HTR-8/SVneo (cell line): ENCODE measurements at places on chromosomes 5 and 9.

GRCh38 chr5:154174091-154174490 is 16.4 kb upstream of the GALNT10 start:
- no peak for DNase-seq

DNA sequence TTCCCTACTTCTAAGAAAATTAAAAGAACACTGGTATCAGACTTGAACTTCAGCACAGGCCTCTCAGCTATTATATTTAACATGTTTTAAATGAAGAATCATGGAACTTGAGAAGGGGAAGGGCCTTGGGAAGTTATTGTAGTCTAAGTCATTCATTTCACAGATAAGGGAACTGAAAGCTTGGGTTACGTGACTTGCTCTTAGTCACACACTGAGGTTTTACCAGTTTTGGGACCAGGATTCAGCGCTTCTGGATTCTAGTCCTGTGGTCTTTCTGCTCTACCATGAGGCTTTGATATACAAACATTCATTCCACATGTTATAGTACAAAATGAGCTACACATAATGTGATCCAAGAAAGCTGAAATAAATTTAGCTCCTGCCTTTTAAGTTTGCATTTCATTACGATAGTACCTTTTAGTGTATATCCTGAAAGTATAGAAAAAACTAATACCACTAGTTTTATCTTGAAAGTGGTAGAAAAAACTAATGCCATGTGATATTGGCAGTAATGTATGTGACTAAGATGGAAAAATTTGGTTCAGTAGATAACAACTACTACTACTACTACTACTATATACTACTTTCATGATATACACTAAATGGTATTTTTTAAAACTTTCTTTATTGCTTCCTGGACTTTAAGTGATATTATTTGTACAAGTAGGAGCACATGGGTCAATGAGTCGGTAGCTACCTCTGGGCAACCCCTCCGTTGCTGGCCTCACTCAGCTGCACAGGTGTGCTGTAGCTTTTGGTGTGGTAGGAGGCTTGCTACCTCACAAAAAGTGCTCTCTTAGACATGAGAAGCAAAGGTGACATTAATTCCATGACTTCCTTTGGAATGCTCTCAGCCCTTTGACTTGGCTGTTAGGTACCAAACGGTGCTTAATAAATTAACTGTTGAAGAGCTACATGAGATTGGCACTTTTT is 40.7 kb downstream of the F2RL2 start:
- DNase-seq: no peak

DNA sequence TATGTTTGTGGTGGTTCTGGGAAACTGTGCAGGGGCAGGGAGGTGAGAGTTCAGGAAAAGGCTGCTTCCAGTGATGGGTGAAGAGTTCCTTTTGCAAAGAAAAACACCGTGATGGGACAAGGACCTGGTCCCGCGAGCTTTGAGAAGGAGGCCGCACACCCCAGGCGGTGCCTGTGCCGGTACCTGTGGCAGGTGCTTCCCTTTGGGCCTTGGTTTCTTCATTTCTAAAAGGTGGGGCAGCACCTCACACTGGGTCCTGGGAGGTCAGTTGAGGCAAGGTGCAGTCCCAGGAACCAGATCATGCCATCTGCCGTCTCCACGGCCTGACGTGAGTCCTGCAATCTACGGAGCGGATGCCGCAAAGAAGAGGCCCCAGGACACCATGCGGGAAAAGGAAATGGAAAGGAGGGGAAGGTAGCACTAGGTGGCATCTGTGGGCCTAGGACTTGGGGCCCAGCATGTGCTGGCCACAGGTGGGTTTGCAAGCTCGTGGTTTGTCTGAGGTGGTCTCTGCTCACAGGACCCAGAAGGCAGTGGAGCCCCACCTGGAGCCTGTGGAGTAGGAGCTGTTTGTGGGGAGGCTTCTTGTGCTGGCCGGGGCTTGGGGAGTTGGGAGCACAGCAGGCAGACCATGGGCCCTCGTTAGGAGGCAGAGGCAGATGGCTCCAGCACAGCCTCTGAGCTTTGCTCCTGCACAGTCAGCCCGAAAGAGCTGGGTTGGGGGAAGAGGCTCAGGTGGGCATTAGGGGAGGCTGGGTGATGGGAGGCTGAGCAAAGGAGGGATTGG is 131.6 kb downstream of the CACNA1B start:
- no peak for DNase-seq

DNA sequence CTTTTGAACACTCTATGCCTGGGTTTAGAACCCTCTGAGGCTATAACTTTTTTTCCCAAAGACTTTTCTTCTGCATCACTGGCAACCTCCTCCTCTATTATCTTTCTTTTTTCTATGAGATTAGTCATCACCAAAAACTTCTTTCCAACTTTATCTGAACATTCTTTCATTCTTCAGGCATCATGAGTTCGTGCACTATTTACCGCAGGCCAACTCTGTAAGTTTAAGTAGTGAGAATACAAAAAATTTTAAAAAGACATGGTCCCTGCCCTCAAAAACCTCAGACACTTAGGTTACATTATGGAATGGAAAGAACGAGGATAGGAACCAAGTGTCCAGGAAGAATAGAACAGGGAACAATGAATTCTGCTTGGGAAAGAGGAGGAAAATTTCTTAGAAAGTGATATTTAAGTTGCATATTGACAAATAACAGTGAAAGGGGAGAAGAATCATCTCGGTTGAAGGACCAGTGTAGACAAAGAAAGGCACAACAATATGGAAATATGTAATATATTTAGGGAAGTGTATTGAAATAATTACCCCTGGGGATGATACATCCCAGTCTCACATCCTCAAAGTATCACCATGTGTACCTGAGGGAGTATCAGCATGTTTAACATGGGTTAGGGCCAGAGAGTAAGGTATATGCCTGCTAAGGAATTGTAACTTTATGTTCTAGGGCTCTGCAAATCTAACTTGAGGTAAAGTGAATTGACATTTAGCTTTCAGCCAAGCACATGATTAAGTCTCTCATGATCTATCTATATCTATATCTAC is 196.5 kb upstream of the NREP start:
- no peak for DNase-seq

- no peak for DNase-seq
These were observed 1875.9 kb upstream of the CDH9 start for GRCh38 chr5:28914297-28914696.

DNA sequence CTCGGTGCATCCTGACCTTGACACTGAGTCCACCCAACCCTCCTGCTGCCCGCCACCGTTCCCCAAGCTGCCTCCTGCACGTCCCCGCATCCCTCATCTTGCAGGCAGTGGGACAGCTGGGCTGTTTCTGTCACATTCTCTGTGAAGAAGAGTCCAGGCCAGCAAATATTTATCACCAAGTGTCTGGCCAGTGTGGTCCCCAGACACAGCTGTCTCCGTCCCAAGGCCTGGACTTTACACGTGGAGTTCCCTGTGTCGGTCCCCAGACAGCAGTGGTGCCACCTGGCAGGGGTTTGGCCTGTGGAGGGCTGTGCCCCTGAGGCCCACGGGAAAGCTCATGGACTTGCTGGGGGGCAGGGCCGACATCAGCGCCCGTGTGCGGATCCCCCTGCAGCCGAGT is 9.2 kb upstream of the SLC12A7 start:
- DNase-seq: no peak

GRCh38 chr5:32520972-32521371 is 64.4 kb upstream of the SUB1 start:
- no peak for DNase-seq

GRCh38 chr5:169467041-169467771 is 116.4 kb upstream of the SPDL1 start:
- DNase-seq: no peak

- DNase-seq: no peak
These were observed 42.9 kb downstream of the OLFM1 start for GRCh38 chr9:135130207-135130976.

GRCh38 chr9:109307380-109308240 is 13.2 kb downstream of the EPB41L4B start:
- DNase-seq: no peak

DNA sequence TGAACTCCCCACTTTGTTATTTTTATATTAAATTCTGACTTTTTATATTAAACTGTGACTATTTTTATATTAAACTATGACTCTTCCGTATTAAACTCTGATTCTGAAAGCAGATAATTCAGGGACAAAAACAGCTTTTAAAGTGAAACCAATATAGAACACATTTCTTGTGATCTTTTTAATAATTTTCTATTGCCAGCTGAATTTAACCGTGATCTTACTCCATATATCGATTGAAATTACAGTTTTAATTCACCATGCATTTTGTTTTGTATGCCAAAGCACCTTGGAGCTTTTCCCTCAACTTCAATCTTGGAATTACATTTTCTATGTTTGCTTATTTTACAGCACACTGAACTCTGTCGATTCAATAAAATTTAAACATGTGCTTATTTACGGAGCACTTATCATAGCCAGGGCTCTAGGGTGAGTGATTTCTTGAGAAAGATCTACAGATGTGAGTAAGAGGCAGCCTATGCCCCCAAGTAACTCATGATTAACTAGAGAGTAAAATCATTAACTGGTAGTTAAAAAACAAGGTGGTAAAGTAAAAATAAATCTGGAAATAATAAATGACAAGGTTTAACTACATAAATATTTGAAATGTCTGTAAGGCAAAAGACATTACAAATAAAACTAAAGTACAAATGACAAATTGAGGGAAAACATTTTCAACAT is 72.9 kb upstream of the ALDH1B1 start:
- DNase-seq: no peak

DNA sequence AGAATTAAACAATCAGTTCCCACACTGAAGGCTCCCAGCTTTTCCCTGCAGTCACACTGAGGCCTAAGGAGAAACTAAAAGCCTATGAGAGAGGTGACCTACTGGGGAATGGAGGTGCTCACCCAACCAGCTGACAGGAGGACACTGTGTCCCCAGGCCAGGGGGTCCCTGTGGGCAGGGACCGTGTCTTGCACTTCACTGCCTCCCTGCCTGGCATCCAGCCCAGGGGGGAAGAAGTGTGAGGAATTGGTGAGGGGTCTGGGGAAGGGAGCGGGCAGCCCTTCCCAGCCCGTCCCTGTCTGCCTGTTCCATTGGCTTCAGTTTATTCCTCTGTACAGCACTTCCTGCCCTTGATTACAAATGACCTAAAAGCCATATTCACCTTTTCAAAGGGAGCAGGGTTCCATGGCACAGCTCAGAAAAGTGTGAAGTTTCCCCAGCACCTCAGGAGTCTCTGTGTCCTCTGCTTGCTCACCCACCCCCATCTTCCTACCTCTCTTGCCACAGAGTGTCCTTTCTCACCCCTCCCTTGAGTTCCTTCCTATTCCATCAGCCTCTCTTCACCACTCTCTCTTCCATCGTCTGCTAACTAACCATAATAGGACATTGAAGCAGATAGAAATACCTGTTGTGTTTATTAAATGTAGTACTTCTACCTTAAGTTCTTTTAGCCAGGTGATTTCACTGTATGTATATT is 12.9 kb downstream of the OTULINL start:
- no peak for DNase-seq

DNA sequence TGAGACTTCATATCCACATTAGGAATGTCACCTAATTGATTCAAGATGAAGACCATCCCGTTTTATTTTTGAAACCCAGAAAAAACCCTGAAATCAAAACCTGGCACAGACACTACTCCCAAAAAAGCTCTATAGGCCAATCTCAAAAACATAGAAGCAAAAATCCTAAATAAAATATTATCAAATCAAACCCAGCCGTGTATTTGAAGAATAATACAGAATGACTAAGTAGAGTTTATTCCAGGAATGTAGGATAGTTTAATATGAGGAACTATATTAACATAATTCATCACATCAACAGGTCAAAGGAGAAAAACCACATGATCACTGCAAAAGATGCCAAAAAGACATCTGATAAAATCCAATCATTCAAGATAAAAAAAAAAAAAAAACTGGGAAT is 167.1 kb downstream of the ACTL7B start:
- DNase-seq: no peak

DNA sequence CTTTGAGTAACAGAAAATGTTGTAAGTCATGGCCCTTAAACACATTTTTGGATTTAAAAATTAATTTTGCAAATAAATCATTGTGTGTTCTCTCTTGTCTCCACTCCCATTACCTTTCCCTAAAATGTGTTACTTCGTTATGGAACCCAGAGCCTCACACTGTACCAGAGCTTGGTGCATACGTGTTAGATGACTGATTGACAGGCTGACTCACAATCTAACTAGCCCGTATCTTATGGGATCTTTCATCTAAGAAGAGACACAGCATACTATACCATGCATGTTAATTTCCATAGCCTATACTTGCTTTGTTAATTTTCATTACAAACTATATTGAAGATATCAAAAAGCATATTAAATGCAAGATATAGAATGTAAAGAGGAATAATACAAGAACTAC is 87.1 kb downstream of the SPRY4 start:
- DNase-seq: no peak

DNA sequence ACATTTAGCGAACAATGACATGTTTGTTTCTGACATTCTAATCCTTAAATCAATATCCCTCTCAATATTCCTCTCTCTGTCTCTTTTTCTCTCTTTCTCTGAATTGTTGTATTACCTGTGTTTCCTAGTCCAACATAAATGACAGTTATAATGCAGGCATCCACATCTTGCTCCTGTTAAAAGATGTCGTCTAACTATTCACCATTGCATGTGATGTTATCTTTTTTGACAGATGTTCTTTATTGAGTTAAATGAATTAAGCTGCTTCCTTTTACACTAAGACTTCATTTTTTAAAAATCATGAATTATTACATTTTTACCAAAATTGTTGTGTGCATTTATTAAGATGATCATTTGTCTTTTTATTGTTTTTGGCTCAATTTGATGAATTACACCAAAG is 527.5 kb downstream of the PRR16 start:
- no peak for DNase-seq

DNA sequence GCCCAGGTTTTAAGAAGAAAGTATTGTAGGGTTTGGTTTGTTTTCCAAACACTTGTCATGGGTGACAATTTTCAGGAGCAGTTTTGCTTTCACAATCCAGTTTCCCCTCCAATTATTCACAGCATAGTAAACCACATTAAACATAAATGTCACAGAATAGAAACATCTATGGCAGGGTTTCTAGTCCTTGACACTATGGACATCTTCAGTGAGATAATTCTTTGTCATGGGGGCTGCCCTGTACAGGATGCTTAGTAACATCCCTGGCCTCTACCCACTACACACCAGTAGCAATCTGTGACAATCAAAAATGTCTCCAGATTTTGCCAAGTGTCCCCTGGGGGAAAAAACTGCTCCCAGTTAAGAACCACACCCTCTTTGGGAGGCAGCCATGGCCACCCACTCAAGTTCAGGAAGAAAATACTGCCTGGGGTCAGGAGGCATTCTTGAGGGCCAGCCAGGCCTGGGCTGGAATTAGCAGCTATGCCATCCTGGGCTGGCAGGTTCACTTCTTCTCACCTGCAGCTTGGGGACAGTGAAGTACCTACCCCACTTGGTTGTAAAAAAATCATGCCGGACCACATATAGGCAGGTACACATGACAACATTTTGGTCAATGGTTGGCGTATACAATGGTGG is 116.3 kb downstream of the HSD17B3 start:
- DNase-seq: no peak

- DNase-seq: no peak
These were observed 54.7 kb upstream of the TSLP start for GRCh38 chr5:111016801-111017200.

- no peak for DNase-seq
These were observed 839.9 kb downstream of the MAT2B start for GRCh38 chr5:164345173-164345849.
